ENCODE measurements at places on chromosomes 3 and 15.

DNA sequence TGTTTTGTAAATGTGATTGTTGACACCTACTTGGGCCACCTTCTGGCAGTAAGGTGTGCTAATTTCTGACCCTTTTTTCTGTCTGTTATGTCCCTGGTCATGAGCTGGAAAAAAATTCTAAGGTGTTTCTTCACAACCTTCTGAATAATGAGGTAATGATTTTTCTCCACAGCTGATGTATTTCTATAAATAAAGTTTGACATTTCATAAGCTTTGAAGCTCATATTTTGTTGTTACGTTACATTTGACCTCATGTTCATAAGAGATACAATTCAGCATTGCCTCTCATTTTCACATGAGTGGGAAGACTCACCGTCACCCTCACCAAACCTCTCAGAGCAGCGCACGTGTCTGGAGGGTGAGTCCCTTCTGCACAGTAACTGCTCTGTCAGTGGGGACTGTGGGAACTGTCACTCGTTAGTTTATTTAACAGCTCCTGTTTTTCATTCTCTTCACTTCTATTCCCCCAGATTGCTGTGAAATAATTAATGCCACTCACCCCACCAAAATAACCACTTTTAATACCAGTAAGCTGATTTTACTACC, 140.9 kb downstream of the PLCL2 start:
- DNase-seq, result no peak

GRCh38 chr3:183975981-183976662, 41.6 kb downstream of the ABCC5 start:
- no peak for DNase-seq

DNA sequence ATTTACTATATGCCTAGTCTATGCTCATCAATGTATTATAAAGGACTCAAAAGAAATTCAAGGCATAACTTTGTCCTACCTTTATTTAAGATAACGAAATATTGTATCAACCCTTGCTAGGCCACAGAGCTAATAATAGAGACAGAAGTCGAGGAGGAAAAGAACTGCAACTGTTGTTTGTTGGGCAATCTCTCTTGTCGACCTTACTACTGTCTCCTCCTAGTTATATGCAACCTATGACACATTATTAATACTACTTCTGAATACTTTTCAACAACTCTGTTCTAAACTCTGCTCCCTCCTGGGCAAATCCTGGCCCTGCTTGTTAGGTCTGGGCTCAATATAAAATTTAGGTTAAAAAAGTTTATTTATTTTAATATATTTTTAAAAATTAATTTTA, 24.6 kb downstream of the SPPL2A start:
- DNase-seq, result no peak

GRCh38 chr15:31802761-31803160, 227.6 kb upstream of the CHRNA7 start:
- no peak for DNase-seq

DNA sequence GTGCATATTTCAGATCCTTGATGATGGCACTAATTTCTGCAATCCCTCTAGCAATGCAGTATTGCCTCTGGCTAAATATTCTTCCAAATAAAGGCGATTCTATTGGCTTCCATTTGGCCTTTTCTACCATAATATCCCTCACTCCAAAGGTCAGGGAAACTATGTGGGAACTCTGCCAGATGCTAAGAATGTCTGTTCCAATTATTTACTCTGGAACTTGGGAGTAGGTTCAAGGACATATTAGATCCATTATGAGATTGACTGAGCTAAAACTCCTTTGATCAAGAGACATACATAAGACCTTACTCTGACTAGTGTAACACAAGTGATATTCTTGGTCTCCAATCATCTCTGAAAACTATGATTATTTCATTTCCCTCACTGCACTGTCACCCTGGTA, 674.5 kb upstream of the NECTIN3 start:
- DNase-seq, result no peak

DNA sequence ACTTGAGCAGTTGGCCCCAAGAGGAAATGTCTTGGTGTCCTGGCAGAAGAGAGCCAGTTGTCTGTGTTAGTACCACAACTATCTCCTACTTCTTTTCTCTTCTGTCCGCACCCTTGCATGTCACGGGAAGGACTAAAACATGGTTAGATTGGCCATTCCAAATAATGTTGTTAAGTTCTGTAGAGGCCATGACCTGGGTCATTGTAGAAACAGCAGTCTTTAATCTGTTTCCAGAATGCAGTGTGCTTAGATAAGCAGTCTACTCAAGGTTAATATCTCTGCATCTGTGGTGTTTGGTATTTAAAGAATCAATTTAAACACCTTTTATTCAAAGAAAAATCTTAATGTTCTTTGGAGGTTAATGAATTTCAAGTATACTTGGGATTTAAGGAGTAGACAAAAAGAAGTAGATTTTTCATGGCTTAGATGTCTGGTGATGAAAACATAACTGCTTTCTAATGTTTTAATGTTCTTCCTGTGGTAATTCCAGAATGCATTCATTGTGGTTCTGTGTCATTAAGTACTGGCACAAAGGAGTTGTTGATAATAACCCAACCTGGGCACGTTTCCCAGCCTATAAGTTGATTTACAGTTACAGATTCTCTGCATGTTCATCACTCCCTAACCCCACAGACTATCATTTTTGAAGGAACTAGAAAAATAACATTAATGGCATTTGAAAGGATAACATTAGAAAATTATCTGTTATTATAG, 58.9 kb downstream of the TMEM108 start:
- no peak for DNase-seq

DNA sequence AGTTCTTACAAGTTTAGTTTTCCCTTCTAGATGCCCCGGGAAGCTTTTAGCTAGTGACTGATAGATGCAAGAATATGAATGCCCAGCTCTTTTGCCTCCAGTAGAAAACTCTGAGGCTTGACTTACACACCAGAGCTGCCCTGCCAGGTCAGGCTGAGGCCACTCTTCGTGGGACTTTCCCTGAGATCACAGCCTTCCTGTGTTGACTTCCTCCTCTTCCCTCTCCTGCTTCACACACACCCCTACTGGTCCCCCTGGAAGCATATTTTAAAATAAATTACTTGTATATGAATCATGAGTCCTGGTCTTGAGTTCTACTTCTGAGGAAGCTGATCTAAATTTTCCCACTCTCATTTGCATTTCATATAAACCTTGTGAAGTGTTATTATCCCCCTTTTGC, 413.7 kb downstream of the PDCD6IP start:
- DNase-seq, result no peak

GRCh38 chr3:51961602-51962569, 5.4 kb downstream of the PCBP4 start:
- DNase-seq, result no peak

GRCh38 chr3:112802338-112802737, 44.3 kb downstream of the CD200R1L start:
- DNase-seq, result no peak

- no peak for DNase-seq
These were observed 412 bp downstream of the SLC41A3 start for GRCh38 chr3:126083511-126083912.

DNA sequence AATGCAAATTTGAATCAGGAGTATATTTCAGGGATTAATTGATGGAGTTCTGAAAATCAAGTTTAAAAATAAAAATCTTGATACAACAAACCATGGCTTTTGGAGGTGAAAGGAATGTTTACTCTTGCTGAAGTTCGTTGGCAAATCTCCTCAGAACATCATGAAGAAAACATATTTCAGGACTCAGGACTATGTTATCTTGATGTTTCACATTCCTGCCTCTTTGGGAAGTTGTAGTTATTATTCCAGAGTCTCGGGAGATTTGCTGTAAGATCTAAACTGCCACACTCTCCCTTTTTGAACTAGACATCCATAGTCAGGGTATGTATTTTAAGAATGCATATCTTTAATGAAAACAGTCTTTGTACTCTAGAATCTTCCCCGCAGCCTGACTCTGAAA, 271.2 kb downstream of the RBMS3 start:
- no peak for DNase-seq

- no peak for DNase-seq
These were observed 307.8 kb upstream of the TPM1 start for GRCh38 chr15:62734706-62735105.

GRCh38 chr15:33442449-33442848, 131.7 kb downstream of the RYR3 start:
- DNase-seq, result no peak

- DNase-seq, result no peak
These were observed 262.2 kb downstream of the MEX3B start for GRCh38 chr15:81783586-81783985.

DNA sequence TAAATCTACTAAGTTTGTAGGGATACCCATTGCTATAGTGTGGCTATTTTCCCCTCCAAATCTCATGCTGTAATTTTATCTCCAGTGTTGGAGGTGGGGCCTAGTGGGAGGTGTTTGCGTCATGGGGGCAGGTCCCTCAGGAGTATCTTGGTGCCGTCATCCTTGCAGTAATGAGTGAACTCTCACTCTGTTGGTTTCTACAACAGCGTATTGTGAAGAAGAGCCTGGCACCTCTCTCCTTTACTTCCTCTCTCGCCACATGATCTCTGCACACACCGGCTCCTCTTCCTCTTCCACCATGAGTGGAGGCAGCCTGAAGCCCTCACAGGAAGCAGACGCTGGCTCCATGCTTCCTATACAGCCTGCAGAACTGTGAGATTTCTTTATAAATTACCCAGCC, 34.0 kb upstream of the TRPM1 start:
- DNase-seq, result no peak

DNA sequence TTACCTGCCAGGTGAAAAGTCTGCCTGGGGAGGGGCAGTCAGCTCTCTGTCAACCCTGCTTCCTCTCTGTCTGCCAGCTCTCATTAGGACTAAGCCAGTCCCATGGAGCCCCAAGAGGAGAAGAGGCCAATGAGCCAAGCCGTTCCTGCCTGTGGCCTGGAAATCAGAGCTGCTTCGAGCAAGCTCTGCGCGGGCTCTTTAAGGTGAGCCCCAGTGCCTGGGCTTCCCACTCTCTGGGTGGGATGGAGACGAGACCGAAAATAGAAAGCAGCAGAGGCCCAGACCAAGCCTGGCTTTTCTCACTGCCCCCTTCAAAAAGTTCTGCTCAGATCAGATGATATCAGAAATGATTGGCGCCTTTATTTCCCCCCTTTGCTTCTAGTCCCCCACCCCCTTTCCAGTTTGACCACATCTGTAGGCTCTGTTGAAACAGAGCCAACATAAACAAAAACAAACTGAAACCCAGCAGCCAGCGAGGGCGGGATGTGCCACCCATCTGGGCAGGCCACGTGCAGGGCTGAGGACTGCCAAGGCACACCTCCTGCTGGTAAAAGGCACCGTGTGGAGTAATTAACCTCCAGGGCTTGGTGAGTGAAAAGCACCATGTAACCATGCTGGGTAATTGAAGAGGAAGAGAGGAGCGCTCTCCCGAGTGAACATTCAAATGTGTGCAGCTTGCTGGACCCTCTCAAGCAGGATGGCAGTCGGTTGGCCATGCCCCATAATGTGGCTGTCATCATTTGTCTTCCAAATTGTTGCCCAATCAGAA, 471.0 kb upstream of the PROK2 start:
- DNase-seq, result peak; percentile 62

- no peak for DNase-seq
These were observed 6.6 kb upstream of the ATP10A start for GRCh38 chr15:25869701-25870100.

DNA sequence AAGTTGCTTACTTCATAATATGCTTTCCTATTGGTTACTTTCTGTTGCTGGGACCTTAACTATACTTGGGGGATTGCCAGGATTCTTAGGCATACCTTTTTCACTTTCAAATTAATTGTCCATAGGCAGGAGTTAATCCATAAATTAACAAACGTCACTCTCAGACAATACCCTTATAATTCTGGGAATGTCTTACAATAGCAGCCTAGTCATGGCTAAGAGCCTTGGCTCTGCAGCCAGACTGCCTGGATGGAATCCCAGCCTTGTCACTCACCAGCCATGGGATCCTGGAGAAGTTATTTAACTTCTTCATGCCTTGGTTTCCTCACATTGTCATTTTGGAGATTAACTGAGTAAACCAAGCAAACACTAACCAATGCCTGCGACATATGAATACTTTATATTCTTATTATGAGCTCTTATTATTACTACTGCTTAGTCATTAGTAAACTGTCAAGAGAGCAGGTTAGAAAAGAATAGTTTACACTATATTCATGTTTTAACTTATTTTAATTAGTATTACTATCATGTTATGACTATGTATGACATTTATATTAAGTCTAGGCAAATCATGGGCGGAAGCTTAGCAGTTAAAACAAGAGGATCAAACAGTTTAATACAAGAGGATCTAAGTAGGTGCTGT, 29.0 kb downstream of the GYG1 start:
- no peak for DNase-seq

- DNase-seq, result no peak
These were observed 69.1 kb downstream of the FAM174B start for GRCh38 chr15:92586383-92586942.
